ENCODE measurements at places on chromosomes 3 and 15.

DNA sequence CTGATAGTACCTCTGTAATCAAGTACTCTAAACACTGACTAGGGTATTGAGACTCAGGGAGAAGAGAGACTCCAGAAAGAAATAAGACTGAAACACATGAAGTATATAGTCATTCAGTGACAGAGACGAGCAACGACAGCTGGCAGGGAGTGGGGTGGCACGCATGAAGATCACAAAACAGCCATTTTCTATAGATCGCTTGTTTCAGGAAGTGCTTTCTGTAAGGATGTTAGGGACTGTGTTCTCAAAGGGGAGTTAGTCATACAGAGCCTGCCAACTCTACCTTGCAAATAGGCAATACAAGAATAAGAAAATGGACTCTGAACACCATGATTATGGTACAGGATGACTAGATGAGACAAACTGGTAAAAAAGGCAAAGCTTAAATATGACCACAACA, 139.5 kb downstream of the TBL1XR1 start:
- DNase-seq, result no peak

DNA sequence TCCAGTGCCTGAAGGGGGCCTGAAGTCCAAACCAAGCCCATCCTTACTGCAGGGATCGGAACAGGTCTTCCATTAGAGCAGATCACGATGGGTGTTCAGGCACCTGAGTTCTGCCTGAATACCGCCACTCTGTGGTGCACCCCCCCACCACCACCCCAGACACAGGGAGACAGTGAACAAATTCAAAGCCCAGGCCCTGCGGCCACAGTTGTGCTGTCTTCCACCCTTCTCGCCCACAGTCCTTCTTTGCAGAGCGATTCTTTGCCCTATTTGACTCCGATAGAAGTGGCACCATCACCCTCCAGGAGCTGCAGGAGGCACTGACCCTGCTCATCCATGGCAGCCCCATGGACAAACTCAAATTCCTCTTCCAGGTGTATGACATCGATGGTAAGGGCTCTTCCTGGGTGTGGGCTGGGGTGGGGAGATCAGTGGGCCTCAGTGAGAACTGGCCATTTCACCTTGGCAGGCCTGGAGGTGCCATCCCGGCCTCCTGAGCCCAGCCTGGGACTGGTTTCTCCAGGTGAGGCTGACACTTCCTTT, 13.6 kb downstream of the NOX5 start:
- DNase-seq, result no peak

GRCh38 chr15:98561169-98561941, 87.0 kb upstream of the IGF1R start:
- no peak for DNase-seq

DNA sequence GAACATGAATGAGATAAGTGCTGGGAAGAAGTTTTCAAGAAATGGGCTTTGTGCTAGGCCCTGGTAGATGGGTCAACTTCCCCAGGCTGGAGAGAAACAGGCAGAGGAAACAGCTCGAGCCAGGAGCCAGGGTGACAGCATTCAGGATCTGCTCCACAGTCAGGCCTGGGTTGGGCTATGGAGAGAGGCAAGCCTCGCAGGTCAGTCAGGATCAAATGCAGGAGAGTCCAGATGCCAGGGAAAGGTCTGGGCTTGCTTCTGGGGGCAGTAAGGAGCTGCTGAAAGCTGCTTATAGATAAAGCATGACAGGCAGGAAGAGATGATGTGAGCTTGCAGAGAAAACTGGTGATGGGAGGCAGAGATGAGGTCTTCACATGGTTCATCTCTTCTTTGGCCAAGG, 11.0 kb upstream of the USP3 start:
- no peak for DNase-seq

DNA sequence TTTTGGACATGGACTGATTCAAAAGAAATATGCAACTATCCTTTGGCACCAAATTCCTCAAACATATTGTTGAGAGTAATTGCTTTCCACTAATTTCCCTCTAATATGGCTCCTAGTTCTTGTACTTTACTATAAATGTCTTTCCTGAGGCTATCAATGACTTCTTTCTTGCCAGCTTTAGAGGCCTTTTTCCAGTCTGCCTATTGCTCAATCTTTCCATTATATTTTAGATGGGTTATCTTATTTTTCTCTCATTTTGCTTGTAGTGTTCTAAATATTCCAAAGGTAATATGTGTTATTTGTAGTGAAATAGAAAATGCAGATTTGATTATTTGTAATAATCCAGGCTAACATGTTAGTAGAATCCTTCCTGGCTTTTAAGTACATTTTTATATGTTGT, 11.5 kb upstream of the TEX9 start:
- DNase-seq, result no peak
